Suppressor macrophage (primary cell): ENCODE measurements at places on chromosomes 16 and 17.

DNA sequence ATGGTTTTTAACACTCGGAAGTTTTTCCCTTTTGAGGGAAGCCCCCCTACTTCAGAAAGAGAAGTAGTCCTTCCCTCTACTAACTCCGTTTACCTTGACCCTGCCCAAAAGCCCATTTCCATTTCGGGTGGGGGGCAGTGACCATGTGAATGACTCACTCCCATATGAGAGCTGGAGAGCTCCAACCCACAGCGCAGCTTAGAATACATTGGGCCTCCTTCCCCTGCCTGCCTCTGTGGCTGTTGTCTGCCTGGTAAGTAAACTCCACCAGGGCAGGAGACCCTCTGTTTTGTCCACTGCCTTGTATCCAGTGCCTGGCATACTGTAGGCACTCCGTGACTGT is 985 bp downstream of the SGSM2 start:
- peak; percentile 40 for DNase-seq

- DNase-seq, result no peak
Observed at GRCh38 chr17:41894791-41895331, 23.9 kb downstream of the ACLY start.

GRCh38 chr17:28711723-28712031 is at the start of gene PROCA1:
Gene PROCA1 (minus strand): TSS chr17:28711888. CDS start chr17:28711660, 228 bp downstream.
- DNase-seq, result no peak

- no peak for DNase-seq
Observed at GRCh38 chr17:62963296-62963695, 2.7 kb upstream of the TANC2 start.
